ENCODE measurements at places on chromosomes 2 and 18.
A peak's percentile ranks its signal among the peaks of the same experiment; 100 is the strongest.

- DNase-seq: no peak
Measured at GRCh38 chr2:235512699-235513053, 18.8 kb downstream of the AGAP1 start.

- no peak for DNase-seq
Measured at GRCh38 chr2:155513248-155513647, 814.8 kb downstream of the KCNJ3 start.

GRCh38 chr2:133130548-133131246 is 437.6 kb downstream of the NCKAP5 start:
- no peak for DNase-seq

DNA sequence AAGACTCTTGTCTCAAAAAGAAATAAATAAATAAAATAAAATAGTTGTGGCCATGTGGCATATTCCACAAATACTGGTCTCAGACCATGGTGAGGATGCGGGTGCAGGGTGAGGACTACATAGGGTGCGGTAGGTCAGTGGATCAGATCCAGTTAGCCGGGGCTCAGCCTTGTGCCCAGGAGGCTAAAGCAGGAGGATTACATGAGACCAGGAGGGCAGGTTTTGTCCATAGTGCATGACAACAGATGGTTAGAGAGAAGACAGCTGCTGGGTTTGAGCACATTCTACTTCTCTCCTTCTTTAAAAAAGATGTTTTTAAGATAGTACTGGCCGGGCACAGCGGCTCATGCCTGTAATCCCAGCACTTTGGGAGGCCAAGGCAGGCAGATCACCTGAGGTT is 12.8 kb upstream of the PSD4 start:
- no peak for DNase-seq

- DNase-seq: no peak
Measured at GRCh38 chr18:57466307-57466706, 31.1 kb downstream of the ONECUT2 start.

- no peak for DNase-seq
Measured at GRCh38 chr18:23560186-23560585, 26.1 kb downstream of the NPC1 start.

- no peak for DNase-seq
Measured at GRCh38 chr18:48200631-48201336, 208.4 kb downstream of the ZBTB7C start.

DNA sequence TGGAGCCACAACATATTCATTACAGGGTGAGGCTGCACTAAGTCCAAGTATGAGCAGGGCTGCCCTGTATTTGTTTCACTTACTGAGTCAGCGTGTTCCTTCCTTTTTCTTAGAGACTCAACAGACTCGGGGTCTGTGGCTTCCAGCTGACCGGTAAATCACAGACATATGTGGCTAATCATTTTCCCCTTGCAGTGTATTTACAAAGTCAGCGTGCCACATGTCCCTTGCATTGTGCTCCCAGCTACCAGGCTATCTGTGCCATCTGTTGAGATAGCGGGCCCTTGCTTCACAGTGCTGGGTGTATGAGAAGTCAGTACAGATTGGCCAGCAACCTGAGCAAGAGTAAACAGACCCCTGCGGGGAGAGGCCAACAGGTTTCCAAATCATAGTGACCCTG is 254.3 kb downstream of the LRRTM1 start:
- DNase-seq: no peak

GRCh38 chr2:134277223-134277622 is 23.4 kb downstream of the MGAT5 start:
- DNase-seq: no peak

DNA sequence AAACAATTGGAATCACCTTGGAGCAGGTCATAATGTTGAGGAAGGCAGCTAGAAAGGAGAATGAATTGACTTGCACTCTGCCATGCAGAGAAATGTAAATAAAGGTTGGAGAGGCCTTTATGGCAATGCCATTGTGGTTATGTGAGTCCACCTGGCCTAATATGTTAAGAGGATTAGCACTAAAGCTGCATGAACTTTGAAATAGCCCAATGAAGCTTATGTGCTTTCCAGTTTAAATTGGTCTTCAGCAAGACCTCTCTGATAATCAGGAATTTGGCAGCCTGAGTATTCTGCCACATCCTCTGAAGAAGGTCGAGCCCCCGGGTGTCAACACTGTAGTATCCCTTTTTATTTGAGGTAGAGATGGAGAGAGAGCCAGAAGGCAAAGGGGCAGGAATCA is 464.9 kb downstream of the CDH2 start:
- DNase-seq: no peak

GRCh38 chr2:54814389-54815147 is 91.1 kb downstream of the EML6 start:
- no peak for DNase-seq

- no peak for DNase-seq
Measured at GRCh38 chr2:205989271-205990071, 96.5 kb downstream of the INO80D start.

- peak; percentile 18 for DNase-seq
Measured at GRCh38 chr2:48347712-48348111, 182.2 kb upstream of the STON1 start.

DNA sequence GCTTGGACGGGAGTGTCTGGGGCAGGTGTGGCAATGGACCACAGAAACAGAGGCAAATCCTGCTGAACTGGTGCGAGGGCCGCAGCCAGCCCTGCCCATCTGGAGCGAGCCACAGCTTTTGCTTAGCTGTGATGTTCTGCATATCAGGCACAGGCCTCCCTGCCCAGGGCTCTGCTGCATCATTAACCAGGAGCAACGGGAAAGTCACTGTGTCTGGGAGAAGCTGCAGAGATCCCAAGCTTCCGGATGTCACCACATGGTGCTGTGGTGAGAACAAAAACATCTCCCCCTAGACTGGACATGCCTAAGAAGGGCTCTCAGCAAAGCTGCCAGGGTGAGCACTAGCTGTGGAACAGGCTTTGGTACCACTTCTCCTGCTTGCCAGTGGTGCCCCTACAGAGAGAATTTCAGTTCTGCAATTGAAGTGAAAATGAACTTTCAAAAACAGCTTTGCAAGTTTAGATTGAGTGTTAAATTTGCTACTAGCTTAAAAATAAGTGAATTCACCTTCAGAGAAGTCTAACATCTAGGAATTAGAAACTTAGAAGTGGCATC is 172.9 kb upstream of the MYT1L start:
- no peak for DNase-seq

- DNase-seq: no peak
Measured at GRCh38 chr2:68714866-68715265, 19.7 kb upstream of the ARHGAP25 start.

DNA sequence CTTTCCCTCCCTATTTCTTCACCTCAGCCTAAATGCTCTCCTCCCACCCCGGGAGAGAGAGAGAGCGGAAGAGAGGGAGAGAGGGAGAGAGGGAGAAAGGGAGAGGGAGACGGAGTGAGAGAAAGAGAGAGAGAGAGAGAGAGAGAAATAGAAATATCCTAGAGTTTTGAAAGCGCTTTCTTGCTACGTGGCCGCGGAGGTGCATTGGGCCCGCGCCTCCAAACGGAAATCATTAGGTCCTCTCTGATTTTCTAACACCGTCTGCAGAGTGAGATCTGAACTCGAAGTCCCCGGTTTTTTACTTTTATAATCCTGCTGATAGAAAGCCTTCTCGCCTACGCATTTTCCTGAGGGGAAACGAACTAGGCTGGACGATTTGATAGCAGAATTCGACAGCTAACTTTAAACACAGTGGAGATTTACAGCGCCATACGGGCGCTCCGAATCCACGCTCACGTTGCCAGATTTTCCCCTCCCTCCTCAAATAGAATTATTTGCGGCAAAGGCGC is 903 bp upstream of the EVX2 start:
- no peak for DNase-seq

DNA sequence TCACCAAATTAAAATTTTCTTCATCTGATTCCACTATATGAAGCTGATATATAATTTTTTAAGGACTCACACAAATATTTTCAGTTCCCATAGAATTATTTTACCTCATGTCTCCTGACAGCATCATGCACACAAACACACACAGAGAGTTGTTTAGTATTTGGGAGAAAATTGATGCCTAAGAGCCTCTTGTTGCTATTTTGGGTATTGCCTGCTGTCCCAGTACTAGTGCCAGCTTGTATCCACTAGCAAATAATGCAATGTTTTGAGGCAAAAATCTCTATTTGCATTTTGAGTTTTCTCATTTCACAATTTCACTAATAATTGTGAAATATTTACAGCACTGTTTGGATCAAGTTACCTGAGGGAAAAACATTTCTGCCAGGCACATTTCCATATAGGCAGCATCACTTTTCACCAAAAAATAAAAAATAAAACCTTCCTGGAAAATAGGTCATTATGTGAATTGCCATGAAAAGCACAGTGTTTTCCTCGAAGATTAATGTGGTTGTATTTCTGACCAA is 328.2 kb downstream of the KCNJ3 start:
- DNase-seq: no peak

DNA sequence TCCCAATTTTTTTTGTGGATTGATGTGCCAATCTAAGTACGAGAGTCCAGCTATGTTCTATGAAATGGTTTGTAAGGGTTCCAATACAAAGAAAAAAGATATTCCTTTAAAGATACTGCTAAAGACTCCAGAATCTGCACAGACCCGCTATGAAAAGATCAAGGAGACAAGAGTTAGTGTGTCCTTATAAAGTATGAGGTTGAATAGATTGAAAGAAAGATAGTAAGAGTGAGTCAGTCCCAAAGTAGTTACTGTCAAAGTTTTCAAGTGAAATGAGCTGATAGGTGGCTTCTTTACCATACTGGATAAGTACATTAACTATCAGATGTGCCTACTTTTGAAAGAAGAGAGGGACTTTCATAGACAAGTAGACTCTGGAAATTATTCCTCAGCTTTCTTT is 17.9 kb upstream of the EHBP1 start:
- DNase-seq: no peak

DNA sequence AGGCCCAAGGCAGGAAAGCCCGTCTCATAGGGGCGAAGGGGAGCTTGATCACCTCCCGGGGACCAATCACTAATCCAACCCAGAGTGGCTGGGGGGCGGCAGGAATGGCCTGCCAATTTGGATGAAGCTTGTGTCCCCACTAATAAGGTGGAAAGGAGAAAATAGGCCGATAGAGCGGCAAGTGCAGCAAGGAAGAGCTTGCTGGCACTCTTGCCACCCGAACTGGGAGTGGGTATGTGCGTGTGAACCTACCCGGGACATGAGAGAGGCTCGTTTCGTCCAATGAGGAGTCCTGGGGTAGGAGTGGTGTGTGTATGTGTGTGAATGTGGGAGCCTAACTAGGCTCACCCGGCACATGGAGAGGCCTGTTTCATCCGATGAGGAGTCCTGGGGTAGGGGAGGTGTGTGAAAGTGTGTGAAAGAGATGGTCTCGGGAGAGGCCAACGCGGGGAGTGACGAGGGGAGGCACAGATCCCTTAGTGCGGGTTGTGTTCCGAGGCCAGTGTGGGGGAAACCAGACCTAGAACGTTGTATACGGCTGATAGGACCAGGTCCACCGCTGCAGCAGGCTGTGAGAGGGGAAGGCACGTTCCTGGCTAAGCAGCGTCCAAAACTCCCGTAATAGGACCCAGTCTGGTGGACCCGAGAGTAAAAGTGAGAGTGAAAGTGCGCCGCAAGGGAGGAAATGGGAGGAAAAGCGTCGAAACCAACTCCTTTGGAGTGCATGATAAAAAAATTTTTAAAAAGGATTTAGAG is 47.1 kb upstream of the SELENOI start:
- peak; percentile 22 for DNase-seq

GRCh38 chr2:220053919-220054318 is 426.5 kb downstream of the SLC4A3 start:
- no peak for DNase-seq
